ENCODE measurements at places on chromosomes 5 and 9.

DNA sequence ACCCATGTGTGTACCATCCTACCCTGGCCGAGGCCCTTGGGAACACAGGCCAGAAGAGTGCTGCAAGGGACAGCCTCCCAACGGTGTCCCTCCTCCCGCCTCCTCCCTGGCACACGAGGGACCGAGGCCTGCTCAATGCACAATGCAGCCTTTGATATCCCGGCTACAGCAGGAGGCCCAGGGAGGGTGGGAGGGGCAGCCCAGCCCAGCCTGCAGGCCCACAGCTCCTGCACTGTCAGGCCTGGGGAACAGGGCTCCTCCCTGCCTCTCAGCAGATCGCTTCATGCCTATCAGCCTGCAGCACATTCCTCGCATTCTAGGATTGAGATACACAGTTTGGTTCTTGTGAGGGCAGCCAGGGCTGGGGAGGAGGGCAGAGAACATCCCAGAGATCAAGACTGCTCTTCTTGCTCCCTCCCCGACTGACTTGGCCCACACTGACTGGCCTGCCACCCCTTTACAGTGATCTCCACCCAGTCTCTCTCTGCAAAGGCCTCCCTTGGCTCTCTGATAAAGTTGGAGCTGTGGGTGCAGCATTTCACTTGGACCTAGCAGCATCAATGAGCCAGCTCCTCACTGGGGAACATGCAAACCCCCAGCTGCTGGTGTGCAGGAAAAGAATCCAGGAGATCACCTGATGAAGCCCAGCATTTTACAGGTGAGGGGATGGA, at the start of gene SH3TC2:
Gene SH3TC2, minus strand, starts transcription at position 46 of the 671 bp plus-strand sequence. Its CDS starts 40 bp downstream, at position 6.
- no peak for DNase-seq

- DNase-seq, result no peak
These were observed 8.4 kb upstream of the RGS3 start for GRCh38 chr9:113454914-113455761.

- DNase-seq, result no peak
These were observed 36.2 kb downstream of the TNFSF15 start for GRCh38 chr9:114769624-114770023.

DNA sequence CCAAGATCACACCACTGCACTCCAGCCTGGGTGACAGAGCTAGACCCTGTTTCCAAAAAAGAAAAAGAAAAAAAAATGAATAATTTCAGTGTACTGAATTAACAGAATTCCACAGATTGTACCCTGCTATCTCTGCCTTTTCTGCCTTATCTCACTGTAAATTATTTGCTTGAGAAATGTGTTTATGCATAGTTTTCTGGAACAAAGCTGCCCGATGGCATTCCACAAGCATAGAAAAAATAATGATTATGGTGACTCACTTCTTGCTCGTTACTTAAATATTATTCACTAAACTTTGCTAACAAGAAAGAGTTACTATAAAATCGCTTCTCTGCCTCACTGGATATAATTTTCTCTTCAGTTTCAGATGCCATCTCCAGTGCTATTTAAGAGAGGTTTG, 88.7 kb upstream of the FAM169A start:
- no peak for DNase-seq

DNA sequence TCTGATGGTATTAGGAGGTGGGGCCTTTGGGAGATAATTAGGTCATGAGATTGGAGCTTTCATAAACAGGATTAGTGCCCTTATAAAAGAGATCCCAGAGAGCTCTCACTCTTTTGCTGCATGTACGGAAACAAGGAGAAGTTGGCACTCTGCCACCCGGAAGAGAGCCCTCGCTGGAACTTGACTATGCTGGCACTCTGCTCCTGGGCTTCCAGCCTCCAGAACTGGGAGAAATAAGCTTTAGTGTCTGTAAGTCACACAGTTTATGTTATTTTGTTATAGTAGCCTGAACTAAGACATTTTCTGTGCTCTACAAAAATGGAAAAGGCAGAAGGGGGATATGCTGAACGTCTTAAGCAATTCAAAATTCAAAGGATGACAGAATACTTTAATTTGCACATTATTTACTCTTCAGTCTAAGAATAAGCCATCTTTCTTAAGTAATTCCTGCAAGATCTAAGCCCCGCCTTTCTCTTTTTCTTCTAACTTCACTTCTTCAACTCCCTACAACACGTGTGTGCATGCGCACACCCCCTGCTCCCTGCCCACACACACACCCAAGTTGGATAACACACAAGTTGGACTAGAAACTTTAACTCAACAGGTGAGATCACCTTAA, 17.3 kb downstream of the NFIB start:
- no peak for DNase-seq

DNA sequence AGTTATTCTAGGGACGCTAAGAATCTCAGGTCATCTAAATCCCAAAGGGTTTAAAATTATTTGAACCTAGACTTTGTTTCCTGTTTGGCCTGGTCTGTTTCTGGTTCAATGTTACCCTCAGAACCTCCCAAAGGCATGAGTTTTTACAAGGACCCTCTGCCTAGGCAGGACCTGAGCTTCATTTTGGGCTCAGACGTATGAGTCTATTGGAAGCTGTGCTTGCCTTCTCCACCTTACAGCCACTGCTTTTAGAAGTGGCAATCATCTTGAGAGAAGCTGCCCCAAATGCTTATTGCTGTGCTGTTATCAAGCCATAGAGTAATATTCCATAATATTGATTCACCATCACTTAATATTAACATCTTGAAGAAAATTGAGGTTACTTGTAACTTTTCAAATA, 510.4 kb downstream of the TLE4 start:
- no peak for DNase-seq

GRCh38 chr5:139817362-139817761, 21.8 kb downstream of the PSD2 start:
- DNase-seq, result no peak

GRCh38 chr9:122133263-122133983, 26.2 kb downstream of the NDUFA8 start:
- no peak for DNase-seq

DNA sequence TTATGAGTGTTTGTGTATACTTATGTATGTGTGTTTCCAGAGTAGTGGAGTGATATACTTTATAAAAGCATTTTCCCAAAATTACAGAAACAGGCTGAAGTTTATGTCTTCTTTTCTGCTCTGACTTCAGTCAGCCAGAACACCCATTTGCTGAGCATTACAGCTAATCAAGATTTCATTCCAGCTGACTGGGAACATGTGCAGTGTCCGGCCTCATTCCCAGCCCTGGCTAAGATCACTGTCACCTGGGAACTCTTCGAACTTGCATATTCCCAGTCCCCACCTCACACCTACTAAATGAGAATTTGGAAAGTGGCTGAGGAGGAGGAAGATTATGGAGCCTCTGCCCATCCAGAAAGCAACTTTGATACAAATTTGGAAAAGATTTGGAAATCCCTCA, 90.8 kb upstream of the PRRC1 start:
- no peak for DNase-seq

GRCh38 chr5:64451551-64451950, 54.3 kb upstream of the RGS7BP start:
- DNase-seq, result no peak

DNA sequence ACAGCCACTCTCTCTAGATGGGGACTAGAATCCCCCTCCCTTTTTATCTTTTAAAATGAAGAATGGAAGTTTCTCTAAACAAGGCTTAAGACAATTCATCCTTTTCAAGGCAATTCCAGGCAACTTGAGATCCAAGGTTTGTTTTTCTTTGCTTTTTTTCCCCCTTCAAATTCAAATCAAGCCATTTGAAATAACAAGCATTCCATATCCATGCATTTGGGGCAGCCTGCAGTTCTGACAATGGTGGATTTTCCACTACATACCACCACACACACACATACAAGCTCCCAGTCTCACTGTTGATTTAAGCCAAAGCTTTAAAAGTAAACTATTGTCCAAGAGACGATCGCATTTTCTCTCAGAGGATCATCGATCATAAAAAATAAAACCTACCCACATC, 424 bp downstream of the INSYN2B start:
- no peak for DNase-seq

DNA sequence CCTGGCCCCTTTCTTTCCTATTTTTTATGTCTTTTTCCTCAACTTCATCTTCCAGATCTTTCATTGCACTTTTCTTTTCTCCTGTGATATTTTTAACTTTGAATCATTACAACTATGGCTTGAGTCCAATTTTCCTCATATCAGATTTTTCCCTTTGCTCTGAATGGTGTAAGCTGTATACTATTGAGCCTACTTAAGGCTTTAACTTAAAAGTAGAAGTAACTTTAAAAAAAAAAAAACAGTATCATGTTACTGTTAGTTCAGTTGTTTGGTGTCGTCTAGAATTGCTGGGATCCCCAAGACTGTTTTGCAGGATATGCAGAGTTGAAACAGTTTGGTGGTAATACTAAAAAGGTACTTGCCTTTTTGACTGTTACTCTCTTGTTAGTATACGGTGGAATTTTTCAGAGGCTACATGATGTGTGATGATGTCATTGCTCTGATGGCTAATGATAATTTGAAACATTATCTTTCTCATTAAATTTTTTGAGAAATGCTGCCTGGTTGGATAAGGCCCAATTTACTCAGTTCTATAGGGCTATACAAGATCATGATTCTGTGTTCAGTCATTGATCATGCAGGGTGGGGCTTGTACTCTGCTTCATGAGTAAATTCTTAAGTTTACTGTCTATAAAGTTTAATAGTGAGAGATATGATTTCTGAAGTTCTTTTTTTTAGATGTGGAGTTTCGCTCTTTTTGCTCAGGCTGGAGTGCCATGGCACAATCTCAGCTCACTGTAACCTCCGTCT, 8.8 kb downstream of the NAA35 start:
- DNase-seq, result no peak

DNA sequence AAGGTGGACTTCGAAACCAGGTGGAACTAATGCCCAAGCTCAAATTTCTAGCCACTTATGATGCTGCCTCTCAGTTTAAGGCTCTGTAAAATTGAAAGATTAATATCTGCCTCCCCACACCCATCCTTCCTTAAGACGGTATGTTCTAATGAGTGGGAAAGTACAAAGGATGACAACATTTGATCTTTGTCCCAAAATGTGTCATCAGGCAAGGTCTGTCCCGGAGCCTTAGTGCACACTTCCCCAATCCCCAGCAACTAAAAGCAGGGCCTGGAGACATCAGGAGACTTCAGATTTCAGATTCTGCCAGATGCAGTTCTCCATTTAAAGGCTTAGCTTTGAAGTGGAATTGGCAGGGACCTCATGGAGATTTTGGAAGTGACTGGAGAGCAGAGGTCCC, 316.5 kb downstream of the ASTN2 start:
- DNase-seq, result no peak

DNA sequence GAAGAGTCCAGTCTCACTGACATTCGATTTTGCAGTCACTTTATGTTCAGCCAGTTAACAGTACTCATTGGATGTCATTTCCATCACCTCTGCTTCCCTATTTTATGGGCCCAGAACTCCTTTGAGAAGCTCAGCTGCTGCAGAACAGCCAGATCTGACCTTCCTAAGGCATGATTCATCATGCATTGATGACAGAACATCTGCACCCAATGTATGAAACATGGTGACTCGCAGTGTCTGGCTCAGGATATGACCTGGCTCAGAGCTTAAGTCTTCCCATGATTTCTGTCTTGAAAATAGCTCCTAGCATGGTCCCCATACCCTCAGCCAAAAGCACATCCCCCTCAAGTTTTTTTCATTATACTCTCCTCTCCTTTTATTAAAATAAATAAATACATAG, 92.6 kb upstream of the TRIM32 start:
- no peak for DNase-seq

DNA sequence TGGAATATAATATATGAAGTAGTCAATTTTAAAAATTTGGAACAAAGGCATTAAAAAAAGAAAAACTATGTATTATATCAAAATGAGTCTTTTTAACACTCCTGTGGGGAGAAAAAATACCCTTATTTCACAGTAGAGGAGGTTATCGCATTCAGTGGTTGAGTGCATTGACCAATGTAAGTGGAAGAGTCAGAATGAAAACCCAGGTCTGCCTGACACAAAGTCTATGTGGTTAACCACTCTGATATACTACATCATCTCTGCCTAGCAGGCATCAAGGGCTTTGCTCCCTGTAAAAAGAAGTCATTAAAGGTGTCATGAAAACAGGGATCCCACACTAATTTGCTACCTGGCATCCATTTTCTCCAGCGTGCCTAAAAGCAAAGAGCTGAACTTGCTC, 417.2 kb upstream of the C9orf72 start:
- DNase-seq, result no peak

GRCh38 chr5:74285675-74286280, 354.8 kb downstream of the ENC1 start:
- no peak for DNase-seq

DNA sequence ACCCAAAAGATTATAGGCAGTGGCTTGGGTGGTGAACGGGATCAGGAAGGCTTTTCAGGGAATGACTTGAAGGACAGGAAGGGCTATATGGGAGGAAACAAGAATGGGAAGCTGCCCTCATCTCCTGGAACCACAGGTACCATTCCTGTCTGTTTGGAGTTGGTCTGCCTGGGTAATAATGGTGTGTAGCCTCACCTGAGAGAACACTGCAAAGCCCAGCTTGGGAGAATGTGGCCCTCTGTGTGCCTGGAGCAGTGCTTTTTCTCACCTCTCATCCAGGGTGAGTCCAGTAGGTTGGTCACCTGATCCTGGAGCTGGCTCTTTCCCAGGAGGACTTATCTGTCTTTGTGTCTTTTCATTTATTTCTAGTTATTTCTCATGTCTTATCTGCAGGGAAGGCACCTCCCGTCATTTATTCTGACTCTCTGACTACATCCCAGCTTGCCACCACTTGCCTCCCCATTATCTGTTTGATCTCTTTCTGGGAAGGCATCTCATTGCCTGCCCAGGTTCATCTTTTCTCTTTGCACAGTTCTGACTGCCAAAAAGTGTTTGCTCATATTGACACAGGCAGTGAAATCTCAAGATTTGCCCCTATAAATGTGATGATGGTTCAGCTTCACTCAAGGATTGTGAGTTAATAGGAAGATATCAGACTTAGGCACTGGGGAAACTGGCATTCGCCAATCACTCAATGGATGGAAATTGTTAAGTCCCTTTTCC, 22.5 kb upstream of the OR2S2 start:
- DNase-seq, result no peak

GRCh38 chr9:35414889-35415288, 75.0 kb upstream of the RUSC2 start:
- DNase-seq, result no peak

GRCh38 chr5:124948754-124949275, 202.4 kb upstream of the ZNF608 start:
- no peak for DNase-seq

DNA sequence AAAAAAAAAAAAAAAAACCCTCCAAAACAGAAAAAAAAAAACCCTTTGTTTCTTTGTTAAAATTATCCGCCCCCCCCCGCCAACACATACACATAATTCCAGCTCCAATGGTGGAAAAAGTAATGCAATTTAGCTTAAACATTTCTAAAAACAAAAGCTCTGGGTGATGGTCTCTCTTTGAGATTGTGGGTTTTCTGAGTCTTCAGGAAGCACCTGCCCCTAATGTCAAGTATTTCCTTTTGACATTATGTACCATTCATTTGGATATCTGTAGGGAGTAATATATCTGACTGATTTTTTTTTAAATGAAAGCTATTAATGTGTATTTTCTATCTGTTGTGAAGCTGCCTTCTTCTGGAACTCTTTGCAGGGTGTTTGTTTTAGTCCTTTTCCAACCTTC, 389.7 kb downstream of the TAF11L14 start:
- peak; percentile 37 for DNase-seq

GRCh38 chr9:92315456-92315855, 9.7 kb downstream of the NOL8 start:
- no peak for DNase-seq

GRCh38 chr9:84620338-84620737, 49.2 kb upstream of the NTRK2 start:
- DNase-seq, result no peak

GRCh38 chr9:133188006-133188842, 20.8 kb downstream of the OBP2B start:
- DNase-seq, result peak; percentile 8

Data from NCI-H1092 treated with DMSO at 0.1 percent for 48 hours (cell line).